ENCODE measurements at places on chromosomes 11 and 22.

DNA sequence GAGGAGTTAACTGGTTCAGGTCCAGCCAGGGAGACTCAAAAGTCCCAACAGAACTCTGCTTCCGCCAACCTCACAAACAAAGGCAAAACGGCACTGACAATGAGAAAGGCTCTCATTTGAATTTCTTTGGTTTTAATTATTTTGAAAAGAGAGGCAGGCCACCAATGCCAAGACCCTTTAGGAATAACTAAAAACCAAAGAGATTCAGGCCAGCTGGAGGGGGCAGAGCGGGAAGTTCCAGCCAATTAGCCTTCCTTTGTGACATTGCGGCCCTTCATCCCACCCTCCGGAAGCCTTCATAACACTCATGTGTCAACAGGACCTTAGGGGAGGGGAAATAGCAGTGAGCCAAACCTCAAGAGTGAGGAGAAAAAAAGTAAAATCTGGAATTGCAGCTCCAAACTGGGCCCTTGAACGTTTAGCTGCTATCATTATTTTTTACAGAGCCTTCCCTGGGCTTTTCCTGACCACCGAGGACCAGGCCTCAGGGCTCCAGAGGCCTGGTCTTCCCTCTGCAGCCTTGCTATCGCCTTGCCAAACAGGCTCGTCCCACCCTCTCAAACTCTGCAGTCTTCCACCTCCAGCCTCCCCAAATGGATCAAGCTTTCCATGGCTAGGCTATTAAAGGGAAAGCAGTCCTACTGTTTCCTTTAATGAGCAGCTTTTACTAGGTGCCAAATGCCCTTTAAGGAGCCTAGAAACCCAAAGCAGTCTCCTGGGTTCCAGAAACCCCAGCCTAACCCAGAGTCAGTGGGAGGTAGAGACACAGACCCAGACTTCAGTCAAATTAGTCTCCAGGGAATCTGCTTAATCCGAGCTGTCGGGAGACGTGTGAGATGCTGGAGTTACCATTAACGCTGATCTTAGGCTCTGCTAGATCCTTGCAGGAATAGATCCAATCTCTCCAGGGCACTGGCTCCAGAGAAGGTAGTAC, 114.2 kb downstream of the CCDC34 start:
- DNase-seq, result no peak

- no peak for DNase-seq
These were observed 4.6 kb downstream of the PDGFD start for GRCh38 chr11:104159356-104159755.

DNA sequence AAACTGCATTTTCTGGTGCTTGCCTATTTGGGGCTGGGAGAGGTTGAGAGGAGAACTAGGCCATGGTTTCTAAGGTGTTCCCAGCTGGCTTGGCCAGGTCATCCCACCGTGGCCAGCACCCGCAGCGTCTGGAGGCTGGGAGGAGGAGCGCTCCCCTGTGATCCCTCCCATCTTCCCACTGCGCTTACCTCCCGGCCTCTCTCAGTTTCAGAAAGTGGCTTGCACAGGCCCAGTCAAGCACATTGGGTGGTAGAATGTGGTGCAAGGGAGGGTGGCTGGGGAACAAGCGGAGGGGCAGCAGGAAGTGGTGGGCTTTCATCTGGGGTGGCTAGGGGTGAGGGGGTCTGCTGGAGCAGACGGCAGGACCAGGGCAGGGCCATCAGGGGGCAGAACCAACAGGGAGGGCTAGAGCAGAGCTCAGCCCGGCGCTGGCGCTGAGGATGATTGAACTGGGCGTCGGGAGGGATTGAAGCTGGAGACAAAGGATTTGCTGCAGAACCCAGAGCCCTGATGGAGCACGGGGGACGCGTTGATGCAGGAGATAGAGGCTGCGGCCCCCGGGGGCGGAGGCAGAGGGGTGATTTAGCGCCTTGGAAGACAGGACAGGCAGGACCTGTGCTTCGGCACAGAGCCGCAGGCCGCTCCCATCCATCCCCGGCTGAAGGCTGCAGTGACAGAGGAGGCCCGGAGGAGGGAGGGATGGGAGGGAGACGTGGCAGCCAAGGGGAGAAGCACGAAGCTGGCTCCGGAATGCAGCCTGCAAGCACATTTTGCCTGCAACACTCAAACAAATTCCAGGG, 76.0 kb downstream of the TRIM29 start:
- peak; percentile 40 for DNase-seq

GRCh38 chr22:30876221-30876751, 92.3 kb downstream of the MORC2 start:
- no peak for DNase-seq

DNA sequence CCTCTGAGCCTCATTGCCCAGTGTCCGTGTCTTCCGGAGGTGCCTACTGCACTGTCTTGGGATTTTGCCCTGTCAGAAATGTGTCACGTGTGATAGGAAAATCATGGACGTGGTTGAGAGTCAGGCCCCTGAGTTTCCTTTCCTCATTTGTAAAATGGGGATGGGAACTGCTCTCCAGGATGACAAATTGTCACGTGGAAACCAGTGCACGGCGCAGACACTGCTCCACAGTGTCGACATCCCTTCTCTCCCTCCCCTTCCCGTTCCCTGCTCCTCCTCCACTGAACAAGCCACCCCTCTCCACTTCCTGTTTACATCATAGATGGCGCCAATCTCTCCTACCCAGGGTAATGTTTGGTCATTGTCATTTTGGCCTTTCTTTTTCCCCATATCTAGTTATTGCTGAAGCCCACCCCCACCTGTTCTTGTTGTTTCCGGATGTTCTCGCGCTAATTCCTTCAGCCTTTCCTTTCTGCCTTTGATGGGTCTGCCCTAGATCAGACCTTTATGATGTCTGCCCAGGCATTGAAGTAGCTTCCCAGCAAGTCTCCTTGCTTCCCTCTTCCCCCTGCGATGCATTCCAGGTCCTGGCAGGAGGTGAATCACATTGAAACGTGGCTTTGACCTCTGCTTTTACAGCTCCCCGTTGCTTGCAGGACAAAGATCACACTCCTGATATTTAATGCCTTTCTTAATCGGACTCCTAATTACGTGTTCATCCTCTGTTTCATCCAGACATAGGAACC, 91.8 kb downstream of the TBC1D22A start:
- no peak for DNase-seq

DNA sequence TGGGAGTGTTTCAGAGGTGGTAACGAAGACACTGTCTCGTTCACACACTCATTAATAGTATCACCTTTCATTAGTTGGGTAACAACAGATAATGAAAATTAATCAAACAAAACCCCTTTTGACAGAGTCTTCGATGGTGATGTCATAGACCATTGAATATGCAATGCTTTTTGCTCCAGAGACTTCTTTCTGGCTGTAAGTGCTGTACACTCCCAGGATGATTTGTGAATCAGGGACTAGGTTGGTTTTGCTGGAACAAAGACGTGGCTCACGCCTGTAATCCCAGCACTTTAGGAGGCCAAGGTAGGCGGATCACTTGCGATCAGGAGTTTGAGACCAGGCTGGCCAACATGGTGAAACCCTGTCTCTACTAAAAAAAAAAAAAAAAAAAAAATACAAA, 9.5 kb upstream of the RASSF10 start:
- DNase-seq, result no peak

- peak; percentile 97 for DNase-seq
These were observed 266.8 kb downstream of the MN1 start for GRCh38 chr22:27534720-27535125.

- peak; percentile 64 for DNase-seq
These were observed 71.5 kb downstream of the FAT3 start for GRCh38 chr11:92296138-92296515.

- no peak for DNase-seq
These were observed 87.1 kb upstream of the YWHAH start for GRCh38 chr22:31857247-31857646.

DNA sequence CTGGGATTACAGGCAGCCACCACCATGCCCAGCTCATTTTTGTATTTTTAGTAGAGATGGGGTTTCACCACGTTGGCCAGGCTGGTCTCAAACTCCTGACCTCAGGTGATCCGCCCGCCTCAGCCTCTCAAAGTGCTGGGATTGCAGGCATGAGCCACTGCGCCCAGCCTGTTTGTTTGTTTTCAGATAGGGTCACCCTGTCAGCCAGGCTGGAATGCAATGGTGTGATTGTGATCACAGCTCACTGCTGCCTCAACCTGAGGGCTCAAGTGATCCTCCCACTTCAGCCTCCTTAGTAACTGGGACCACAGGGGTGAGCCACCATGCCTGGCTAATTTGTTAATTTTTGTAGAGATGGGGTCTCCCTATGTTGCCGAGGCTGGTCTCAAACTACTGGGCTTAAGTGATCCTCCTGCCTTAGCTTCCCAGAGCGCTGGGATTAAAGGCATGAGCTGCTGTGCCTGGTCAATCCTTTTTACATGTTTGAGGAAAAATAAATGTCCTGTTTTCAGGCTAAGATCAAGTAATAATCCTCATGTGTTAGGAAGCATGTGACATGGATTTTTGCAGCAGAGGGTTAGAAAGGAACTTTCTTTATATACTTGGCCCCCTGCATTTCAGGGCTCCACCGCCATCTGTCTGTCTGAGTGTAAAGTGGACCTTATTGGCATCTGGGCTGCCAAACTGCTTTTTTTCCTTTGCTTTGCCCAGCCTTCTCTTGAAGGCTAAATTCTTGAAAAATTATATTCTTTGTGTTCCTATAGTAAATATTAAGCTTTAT, 4.8 kb upstream of the SLC3A2 start:
- DNase-seq, result no peak

DNA sequence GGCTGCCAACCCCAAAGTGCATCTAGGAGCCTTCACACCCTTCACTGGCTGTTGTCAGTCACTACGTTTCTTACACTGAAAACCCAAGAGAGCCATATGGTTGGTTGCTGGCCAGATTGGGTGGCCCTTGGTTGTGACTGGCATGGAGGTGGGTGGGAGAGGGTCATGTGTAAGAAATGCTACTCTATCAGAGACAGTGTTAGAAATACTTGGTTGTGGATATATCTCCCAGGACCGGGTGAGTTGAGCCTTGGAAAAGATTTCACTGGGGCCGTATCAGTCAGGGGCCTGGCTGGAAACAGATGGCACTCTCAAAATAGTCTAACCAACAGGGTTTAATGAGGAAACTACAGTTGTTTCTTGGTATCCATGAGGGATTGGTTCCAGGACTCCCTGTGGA, 15.2 kb downstream of the ENDOD1 start:
- DNase-seq, result no peak

DNA sequence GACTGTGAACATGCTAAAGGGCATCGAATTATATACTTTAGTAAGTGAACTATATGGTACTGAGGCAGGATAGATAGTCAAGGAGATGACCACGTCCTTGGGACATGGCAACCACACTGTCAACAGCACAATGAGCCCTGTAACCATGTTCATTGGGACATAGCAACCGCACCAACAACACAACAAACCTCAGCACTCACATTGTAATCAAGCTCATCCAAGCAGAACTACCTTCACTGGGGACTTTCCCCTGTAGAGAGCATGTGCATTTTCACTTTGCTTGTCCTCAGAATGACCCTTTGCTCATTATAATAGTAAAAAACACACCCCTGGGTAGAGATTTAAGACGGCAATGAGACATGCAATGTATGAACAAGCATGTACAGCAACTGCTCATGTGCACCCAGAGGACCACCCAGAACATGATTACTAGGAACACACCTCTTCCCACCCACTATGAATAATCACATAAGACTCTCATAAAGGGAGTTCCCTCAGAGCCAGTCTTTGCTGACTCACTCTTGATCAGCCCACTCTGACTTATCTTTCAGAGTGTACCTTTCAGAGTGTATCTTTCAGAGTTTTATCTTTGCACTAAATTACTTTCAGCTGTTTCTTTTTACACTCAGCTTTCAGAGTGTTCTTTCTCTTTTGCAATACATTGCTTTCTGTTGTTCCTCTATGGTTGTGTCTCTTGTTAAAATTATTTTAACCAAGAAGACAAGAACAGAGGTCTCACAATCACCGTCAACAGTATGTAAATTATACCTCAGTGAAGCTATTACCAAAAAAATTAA, 4.1 kb upstream of the PLAAT2 start:
- DNase-seq, result peak; percentile 49

DNA sequence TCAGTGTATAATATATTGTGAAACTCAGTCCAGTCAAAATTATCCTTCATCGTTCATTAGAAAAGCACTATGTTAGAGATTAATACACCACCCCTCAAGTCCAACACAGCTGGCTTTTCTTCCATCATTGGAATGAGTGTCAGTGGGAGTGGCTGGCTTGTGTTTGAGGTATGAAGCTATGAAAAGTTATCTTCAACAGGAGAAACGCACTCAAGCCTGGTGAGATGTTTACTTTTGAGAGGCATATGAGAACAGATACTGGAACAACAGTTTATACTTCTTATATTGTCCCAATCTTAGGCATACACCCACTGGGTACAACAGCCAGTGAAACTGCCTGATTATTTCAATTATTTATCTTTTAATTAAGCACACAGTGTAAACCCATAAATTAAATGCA, 34.3 kb downstream of the PLEKHB1 start:
- DNase-seq, result no peak

DNA sequence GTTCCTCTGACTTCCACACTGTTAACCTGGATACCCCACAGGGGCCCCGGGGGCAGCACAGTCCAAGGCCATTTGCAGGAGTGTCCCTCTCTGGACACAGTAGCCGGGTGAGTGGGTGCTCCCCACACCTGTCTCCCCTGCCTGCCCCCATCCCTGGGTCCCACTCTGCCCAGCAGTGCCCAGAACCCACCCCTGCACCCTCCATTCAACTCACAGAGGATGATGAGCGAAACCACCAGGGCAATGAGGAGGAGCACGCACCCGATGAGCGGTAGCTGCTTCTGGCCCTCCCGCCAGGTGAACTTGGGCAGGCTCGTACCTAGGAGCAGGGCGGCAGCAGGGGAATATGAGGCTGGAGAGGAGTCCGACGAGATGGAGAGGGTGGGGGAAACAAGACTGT, 12.2 kb downstream of the TMPRSS13 start:
- no peak for DNase-seq

- no peak for DNase-seq
These were observed 54.0 kb downstream of the PRR5L start for GRCh38 chr11:36350137-36350513.

DNA sequence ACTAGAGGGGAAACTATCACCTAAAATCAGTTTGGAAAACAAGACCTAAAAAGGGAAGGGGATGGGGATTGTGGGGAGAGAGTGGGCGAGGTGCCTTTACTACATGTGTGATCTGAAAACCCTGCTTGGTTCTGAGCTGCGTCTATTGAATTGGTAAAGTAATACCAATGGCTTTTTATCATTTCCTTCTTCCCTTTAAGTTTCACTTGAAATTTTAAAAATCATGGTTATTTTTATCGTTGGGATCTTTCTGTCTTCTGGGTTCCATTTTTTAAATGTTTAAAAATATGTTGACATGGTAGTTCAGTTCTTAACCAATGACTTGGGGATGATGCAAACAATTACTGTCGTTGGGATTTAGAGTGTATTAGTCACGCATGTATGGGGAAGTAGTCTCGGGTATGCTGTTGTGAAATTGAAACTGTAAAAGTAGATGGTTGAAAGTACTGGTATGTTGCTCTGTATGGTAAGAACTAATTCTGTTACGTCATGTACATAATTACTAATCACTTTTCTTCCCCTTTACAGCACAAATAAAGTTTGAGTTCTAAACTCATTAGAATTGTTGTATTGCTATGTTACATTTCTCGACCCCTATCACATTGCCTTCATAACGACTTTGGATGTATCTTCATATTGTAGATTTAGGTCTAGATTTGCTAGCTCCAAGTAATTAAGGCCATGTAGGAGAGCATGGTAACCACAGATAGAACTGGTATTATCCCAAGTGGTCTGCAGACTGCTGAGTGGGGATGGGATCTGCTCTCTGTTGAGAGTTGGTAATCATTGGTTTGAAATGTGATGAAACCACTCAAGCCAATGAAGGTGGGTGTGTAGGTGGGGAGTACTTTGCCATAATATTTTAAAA, 3.6 kb downstream of the NEAT1 start:
- peak; percentile 83 for DNase-seq

Data from AG10803 (cell line).